ENCODE measurements at places on chromosomes 12 and 14. TPM values are rescaled to one million over a fixed set of nuclear protein-coding genes. Genes with fewer than 3 reads are reported as not detected.

SYNE3 gene
- total RNA-seq: 8.9 TPM

SAMD15 gene
- 0.36 TPM for total RNA-seq

DNA sequence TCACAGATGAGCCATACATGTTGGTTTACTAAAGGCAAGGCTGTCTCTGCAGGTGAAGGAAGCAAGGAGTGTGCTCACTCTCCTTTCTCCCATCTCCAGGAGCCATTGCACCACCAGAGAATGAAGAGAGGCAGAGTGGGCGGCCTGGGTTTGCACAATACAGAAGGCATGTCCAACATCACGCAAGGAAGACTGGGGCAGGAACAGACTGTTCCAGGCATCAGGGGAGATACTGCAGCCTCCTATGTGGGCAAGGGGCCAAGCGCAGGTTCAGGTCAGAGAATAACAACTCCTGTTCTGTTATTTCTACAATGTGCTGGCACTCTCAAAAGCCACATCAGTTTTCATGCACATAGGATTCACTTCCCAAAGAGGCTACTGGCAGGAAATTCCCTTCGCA, 1.7 kb upstream of the TMEM229B start:
- DNase-seq: no peak

DNA sequence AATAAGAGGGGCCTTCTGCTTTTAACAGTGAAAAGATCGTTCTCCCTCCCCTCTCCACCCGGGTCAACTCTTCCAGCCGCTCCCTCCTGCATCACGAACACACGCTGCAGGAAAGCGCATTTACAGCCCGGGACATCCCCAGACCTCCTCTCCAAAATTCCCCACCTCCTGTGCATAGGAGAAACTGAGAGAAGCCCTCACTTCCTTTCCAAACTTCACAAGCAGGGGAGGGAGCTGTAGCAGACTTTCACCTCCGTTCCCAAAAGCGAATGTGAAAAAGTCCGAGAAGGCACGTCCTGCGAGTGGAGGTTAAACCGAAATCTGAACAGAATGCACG, 513 bp downstream of the BCAT1 start:
- DNase-seq: no peak

DNA sequence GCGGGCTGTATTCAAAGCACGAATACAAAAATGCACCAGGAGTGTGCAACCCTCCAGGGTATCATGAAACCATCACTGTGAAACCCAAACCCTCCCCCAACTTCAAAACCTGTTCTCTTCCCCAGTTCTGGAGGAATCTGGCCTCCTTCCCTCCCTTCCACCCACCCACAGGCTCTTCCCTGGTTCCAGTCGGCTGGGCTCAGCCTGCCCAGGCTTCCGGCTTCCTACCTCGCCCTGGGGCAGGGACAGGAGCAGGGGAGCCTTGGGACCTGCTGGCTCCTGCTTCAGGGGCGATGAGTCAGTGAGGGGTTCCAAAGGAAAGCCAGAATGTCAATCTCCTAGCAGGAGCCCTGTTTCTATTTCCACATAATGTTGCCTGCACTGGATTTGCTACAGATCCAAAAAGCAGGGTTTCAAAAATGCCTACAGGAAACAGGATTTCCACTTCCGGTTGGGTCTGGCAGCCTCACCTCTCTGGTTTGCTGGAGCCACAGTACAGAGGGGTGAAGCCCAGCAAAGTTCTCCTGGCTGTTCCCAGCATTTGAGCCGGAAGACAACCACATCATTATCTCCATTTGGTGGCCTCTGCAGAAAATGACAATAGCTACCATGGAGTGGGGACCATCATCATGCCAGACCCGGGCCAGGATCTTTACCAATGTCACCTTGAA, 278.3 kb downstream of the DPF3 start:
- DNase-seq: no peak
